ENCODE measurements at places on chromosomes 6 and 20.

GRCh38 chr6:11586117-11586516 is 48.6 kb downstream of the TMEM170B start:
- no peaks in the 10 kb centered on the region for H3K27me3 ChIP-seq
- H3K27ac ChIP-seq = no peak overlapping the region
- H3K4me3 ChIP-seq = no peak overlapping the region
- DNase-seq = no peak

- peak overlapping the region; percentile 98 for H3K4me3 ChIP-seq
- no peaks in the 10 kb centered on the region for H3K36me3 ChIP-seq
- no peak for DNase-seq
- H3K27ac ChIP-seq = no peak overlapping the region
These were observed 982 bp downstream of the MMUT start for GRCh38 chr6:49462071-49462470.

DNA sequence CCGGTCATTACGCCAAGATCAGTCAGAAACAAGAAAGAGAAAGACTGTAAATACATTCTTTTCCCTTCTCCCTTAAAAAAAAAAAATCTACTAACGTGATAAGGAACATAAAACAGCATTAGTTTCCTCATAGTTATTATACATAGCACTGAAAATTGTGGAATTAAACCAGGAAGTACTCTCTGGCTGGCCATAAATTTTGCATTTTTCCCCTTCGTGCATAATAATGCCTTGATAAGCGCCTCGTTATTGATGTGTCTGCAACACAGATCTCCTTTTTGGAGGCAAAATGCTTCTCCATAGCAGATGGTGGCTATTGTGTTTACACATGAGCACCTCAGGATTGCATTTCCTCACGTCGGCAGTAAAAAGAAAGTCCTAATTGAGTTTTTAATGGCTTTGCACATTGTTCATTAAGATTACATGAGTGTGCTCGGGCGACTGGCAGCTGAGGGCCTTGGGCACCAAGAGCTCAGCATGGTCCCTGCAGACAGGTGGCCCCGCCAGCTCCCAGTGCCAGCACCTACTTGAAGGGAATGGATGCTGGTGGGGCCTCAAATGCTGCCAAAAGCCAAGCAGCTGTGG is 394.5 kb downstream of the PTPRT start:
- DNase-seq = no peak
- peaks cover 59% of the 10 kb centered on the region for H3K27me3 ChIP-seq
- H3K27ac ChIP-seq = no peak overlapping the region
- H3K4me1 ChIP-seq = peaks cover 9% of the 10 kb centered on the region
- no peak overlapping the region for H3K4me3 ChIP-seq

- no peaks in the 10 kb centered on the region for H3K4me1 ChIP-seq
- no peak overlapping the region for H3K4me3 ChIP-seq
- peaks cover 2% of the 10 kb centered on the region for H3K36me3 ChIP-seq
- H3K27ac ChIP-seq = no peak overlapping the region
- no peak for DNase-seq
These were observed 90.5 kb downstream of the MAN1A1 start for GRCh38 chr6:119259027-119259426.

- H3K4me3 ChIP-seq = peak overlapping the region; percentile 42
- H3K27me3 ChIP-seq = no peaks in the 10 kb centered on the region
- peak overlapping the region; percentile 75 for H3K27ac ChIP-seq
- H3K4me1 ChIP-seq = peaks cover 67% of the 10 kb centered on the region
These were observed 48.7 kb downstream of the SLC35F1 start for GRCh38 chr6:117955684-117956256.

- DNase-seq = no peak
- H3K4me1 ChIP-seq = peaks cover 25% of the 10 kb centered on the region
- H3K27me3 ChIP-seq = no peaks in the 10 kb centered on the region
- H3K4me3 ChIP-seq = no peak overlapping the region
- peaks cover under 1% of the 10 kb centered on the region for H3K36me3 ChIP-seq
- H3K27ac ChIP-seq = no peak overlapping the region
These were observed 4.7 kb downstream of the SLC2A10 start for GRCh38 chr20:46713957-46714834.

GRCh38 chr20:49034070-49034732 is 11.9 kb upstream of the CSE1L start:
- no peaks in the 10 kb centered on the region for H3K36me3 ChIP-seq
- no peak overlapping the region for H3K4me3 ChIP-seq
- no peak for DNase-seq
- H3K27me3 ChIP-seq = no peaks in the 10 kb centered on the region
- H3K4me1 ChIP-seq = peaks cover 5% of the 10 kb centered on the region

GRCh38 chr6:106124437-106125430 is 38.6 kb downstream of the PRDM1 start:
- H3K4me3 ChIP-seq = no peak overlapping the region
- no peak for DNase-seq
- no peaks in the 10 kb centered on the region for H3K36me3 ChIP-seq
- peaks cover 7% of the 10 kb centered on the region for H3K4me1 ChIP-seq

DNA sequence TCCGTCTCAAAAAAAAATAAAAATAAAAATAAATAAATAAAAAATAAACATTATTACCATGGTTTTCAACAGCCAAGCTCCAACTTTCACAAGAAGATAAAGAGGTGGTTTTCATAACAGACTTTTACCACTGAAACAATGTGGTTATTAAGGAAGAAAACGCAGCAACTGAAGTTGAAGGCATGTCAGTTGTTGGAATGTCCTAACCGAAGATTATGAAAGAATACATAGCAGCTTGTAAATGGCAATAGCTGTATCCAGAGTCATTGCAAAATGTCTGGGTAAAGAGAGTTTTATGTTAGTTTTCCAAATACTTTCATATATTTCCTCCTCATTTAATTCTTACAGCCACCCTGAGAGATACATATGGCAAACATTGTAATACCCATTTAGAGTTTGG is 161.6 kb upstream of the MARCKS start:
- H3K27me3 ChIP-seq = no peaks in the 10 kb centered on the region
- H3K36me3 ChIP-seq = no peaks in the 10 kb centered on the region
- no peak overlapping the region for H3K4me3 ChIP-seq
- DNase-seq = no peak

DNA sequence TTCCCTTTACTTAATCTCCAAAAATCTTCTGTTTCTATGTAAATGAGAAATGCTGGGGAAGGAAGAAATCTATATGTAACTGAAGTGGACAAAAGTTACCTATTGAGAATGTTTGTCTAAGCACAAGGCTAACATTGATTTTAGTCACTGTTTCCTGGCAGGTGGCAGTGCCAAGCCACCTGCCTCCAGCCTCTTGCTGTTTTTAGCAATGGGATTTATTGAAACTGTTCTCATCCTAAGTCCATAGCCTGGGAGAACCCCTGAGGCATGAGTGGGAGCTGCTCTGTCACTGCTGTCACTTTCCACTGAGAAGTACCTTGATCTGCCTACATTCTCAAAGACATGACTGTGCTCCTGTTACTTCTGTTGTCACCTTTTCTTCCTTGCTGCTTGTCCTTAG is 14.7 kb downstream of the ENPP3 start:
- peaks cover 3% of the 10 kb centered on the region for H3K27me3 ChIP-seq
- DNase-seq = no peak
- no peak overlapping the region for H3K4me3 ChIP-seq
- H3K36me3 ChIP-seq = no peaks in the 10 kb centered on the region

DNA sequence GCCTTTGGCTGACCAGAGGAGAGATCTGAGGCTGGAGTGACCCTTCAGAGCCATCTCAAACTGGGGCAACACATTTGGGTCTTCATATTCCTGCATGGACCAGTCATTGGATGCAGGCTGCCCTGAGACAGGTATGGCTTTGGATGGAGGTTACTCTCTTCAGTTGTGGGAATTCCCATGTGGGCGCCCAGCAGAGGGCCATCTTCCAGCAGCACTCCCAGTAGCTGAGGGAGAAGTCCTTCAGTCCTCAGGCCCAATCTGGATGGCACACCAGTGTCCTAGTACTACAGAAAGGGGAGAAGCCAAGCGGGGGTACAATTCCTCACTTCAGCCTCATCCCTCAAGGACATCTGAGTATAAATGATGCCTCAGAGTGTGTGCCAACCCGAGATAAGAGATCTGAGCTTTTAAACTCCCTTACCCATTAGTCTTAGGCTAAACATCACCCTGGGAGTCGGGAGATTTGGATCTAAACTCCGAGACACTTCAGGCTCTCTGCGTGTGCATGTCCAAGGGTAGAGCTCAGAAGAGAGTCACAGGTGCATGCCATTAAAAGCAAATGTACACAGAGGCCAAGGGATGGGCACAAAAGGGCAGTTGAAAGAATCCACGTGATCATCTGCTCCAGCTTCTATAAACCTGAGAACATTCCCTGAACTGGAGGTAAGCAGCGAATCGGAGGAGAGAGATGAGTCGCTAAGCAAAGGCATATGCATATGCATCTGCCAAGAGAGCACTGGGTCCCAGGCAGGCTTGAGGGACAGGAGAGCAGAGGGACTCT is 204.6 kb downstream of the CD83 start:
- DNase-seq = no peak
- no peak overlapping the region for H3K27ac ChIP-seq
- H3K4me3 ChIP-seq = no peak overlapping the region
- no peaks in the 10 kb centered on the region for H3K36me3 ChIP-seq
- peaks cover 35% of the 10 kb centered on the region for H3K4me1 ChIP-seq
- H3K27me3 ChIP-seq = no peaks in the 10 kb centered on the region

DNA sequence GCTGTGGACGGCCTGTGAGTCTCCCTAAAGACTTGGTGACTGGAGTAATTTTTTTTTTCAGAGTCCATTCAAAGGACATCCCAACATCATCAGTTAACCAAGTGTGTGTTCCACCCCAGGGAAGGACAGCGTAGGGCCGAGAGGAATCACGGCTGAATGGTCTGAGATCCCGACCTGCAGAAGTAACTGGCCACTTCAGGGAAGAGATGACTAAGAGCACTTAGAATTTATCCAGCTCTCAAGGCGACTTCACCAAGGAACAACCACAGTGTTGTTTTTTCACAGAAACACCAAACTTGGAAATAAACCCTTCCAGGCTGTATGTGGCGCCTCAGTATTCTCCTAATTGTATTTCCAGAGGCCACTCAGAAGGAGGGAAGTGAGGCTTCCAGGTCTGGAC is 231.6 kb downstream of the FNDC1 start:
- H3K36me3 ChIP-seq = no peaks in the 10 kb centered on the region
- DNase-seq = no peak
- no peak overlapping the region for H3K4me3 ChIP-seq
- peaks cover 9% of the 10 kb centered on the region for H3K27me3 ChIP-seq
- no peaks in the 10 kb centered on the region for H3K4me1 ChIP-seq

DNA sequence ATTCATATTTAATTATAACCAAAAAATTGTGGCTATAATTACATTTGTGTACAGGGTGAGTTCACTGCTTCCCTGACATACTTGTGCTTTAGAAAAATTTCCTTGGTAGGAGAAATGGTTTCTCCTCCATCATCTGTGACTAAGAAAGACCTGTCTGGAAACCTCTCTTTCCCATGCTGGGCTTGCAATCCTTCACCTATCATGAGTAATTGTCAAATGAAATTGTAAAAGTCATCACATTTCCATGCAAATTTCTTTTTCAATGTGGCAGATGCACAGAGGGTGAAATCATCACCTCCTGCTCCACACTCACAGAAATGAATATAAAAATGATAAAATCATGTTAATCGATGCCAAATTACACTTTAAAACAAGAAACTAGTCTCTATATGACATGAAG is 1.5 kb upstream of the SIRPB1 start:
- peaks cover 19% of the 10 kb centered on the region for H3K27me3 ChIP-seq
- no peak overlapping the region for H3K4me3 ChIP-seq
- no peak for DNase-seq
- no peak overlapping the region for H3K27ac ChIP-seq
- no peaks in the 10 kb centered on the region for H3K36me3 ChIP-seq

DNA sequence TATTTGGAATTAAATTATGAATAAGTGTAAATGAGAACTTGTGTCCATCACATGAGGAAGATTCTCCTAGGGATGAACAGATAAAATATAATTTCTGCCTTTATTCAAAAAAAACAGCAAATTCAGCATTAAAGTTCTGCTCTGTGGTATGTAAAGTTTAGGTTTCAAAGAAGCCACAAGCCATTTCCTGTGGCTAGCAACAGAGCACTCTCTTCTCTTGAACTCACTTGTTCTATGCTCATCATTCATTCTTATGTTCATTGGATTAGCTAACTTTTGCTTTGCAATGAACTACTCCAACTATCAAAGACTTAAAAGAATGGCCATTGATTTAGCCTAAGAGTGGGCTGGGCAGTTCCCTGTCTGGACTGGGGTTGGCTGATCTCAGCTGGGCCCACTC is 20.8 kb upstream of the SNRPB2 start:
- H3K27me3 ChIP-seq = no peaks in the 10 kb centered on the region
- H3K36me3 ChIP-seq = peaks cover 12% of the 10 kb centered on the region
- no peak overlapping the region for H3K27ac ChIP-seq
- peaks cover 11% of the 10 kb centered on the region for H3K4me1 ChIP-seq
- no peak overlapping the region for H3K4me3 ChIP-seq

- H3K27me3 ChIP-seq = no peaks in the 10 kb centered on the region
- no peaks in the 10 kb centered on the region for H3K36me3 ChIP-seq
- no peak overlapping the region for H3K4me3 ChIP-seq
- peaks cover 28% of the 10 kb centered on the region for H3K4me1 ChIP-seq
- no peak for DNase-seq
- no peak overlapping the region for H3K27ac ChIP-seq
These were observed 61.7 kb downstream of the UTRN start for GRCh38 chr6:144346719-144347447.

GRCh38 chr6:143961886-143962878 is 45.9 kb downstream of the PLAGL1 start:
- H3K4me1 ChIP-seq = peaks cover 81% of the 10 kb centered on the region
- H3K36me3 ChIP-seq = no peaks in the 10 kb centered on the region
- H3K27ac ChIP-seq = peak overlapping the region; percentile 89

DNA sequence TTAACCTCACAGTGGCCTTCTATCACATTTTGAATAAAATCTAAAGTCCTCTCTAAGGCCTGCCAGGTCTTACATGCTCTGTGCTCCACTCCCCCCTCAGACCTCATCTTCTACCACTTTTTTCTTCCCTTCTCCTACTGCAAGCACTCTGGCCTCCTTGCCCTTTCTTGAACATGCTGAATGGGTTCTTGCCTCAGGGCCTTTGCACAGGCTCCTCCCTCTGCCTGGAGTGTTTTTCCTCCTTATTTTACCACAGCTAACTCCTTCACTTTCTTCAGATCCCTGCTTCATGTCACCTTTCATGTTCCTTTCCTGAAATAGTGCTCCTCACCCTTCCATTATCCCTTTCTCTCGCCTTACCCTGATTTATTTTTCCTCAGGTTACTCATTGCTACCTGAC is 97.9 kb upstream of the FOXP4 start:
- DNase-seq = no peak
- peaks cover 27% of the 10 kb centered on the region for H3K4me1 ChIP-seq
- H3K27me3 ChIP-seq = no peaks in the 10 kb centered on the region
- H3K27ac ChIP-seq = no peak overlapping the region
- H3K4me3 ChIP-seq = no peak overlapping the region

- no peaks in the 10 kb centered on the region for H3K27me3 ChIP-seq
- H3K4me1 ChIP-seq = peaks cover 4% of the 10 kb centered on the region
- H3K27ac ChIP-seq = no peak overlapping the region
- no peak overlapping the region for H3K4me3 ChIP-seq
- DNase-seq = no peak
- H3K36me3 ChIP-seq = no peaks in the 10 kb centered on the region
These were observed 18.2 kb upstream of the OCSTAMP start for GRCh38 chr20:46568570-46569129.

Measured in neural crest cell (in vitro differentiated cells).